Activated CD8-positive, alpha-beta memory T cell treated with anti-CD3 and anti-CD28 coated beads for 48 hours (primary cell): ENCODE measurements at places on chromosomes 6 and 20.

DNA sequence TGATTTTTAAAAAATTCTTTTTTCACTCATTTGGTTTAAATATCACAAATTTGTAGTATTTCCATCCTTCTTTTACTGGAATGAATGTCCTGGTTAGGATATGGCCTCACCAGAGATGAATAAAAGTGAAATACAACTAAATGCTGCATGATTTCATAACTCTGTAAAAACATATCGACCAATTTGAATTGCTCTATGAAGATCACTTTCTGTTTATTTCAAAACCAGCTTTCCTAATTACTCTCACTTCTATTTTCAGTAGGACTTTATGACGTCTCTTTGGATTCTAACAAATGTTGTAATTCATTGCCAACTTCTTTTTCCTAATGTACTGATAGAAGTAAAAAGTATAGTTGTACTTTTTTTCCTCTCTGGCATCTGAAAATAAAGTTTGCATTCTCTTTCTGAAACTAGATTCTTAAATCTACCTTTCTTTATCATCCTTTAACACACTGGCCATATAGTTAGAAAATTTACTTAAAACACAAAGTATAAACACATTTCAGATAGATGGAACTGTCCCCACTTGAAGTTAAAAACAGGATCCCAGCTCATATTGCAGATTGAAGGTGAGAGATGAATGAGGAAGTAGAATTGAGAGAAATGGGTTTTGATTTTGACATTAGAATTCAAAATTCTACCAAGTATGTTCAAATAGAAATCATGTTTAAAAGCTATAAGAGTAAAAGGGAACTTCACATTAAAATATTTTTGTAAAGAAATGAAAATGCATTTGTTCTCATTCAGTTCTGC lies 40.3 kb upstream of the IL20RA start:
- DNase-seq = no peak

DNA sequence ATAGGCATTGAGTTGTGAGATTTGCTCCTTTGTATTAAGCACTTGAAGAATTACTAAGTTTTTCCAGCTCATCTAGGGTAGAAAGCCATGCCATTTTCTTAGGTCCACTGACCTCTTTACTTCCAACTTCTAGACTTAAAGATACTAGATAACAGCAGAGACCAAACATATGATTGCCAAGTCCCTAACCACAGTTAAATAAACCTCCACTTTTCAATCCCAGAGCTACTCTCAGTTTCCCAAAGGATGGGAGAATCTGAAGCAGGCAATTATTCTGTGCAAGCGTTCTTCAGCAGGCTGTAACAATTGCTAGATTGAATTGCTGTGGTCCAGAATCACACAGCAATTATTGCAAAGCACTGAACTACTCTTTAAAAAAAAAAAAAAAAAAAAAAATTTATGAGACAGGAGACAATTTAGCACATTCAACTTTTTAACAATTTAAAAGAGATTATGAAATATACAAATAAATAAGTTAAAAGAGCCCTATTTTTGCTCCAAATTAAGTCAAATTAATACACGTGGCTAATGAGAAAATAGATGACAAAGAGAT lies 104.0 kb upstream of the PRSS16 start:
- no peak for DNase-seq

- no peak for DNase-seq
These were observed 17.6 kb upstream of the SNAI1 start for GRCh38 chr20:49964964-49965780.

GRCh38 chr20:38927902-38928578 lies 1.8 kb downstream of the FAM83D start:
- DNase-seq = no peak

- DNase-seq = no peak
These were observed 131.2 kb upstream of the SPACA1 start for GRCh38 chr6:87916446-87916845.

DNA sequence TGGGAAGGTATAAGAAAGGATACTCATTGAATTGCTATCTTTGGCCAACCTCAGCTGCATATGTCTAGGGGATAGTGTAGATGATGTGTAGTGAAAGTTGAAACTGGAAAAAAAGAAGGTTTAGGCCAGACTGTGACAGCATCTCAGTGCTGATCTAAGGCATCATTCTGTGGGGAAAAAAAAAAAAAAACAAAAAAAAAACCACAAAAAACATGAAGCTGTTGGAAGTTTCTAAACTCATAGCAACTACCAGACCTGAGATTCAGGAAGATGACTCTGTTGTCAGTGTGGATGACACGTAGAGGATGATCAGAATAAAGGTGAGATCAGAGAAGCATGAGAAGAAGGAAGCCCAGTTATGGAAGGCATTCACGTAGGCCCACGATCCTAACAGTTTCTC lies 100.8 kb upstream of the CNKSR3 start:
- no peak for DNase-seq

DNA sequence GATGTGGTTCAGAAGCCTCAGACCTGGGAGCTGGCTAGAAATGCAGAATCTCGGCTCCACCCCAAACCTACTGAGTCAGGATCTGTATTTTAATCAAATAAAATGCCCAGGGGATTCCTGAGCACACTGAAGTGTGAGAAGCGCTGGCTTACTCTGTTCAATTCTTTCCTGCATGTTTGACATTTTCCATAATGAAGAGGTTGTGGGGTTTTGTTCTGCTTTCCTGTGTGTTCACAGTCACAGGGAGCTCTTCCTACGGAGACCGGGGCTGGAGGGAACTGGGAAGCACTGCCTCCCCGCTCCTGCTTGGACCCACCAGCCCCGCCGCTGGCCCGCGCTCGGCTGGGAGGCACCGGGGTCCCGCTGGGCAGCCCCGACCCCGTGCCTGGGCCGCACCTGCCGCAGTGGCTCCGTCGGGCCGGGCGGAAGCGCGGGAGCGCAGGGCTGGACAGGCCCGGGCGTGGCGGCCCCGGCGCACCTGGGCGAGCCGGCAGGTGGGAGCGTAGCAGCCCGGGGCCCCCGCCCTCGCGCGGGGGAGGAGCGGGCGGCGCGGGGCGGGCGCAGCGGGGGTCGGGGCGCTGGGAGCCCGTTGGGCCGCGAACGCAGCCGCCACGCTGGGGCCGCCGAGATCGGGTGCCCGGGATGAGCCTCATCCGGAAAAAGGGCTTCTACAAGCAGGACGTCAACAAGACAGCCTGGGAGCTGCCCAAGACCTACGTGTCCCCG lies at the start of gene MAPK13:
TSS of gene MAPK13 (plus strand) at position 573 of the 726 bp plus-strand sequence. CDS start at position 643, 70 bp downstream.
- DNase-seq = no peak

DNA sequence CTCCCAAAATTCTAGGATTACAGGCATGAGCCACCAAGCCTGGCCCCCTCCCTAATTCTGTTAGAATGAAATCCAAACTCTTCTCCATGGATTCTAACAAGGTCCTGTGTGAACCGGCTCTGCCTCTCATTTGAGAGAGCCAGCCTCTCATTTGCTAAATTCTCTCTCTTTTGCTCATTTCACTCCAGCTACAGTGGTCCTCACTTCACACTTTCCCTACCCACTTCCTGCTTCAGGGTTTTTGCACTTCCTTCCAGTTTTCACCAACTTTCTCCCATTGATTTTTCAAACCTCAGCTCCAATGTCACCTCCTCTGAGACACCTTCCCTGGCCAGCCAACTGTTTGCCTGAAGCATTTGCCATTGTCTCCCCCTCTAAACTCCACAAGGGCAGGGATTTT lies 5.1 kb downstream of the COX4I2 start:
- no peak for DNase-seq

- DNase-seq = no peak
These were observed 28.0 kb upstream of the TULP4 start for GRCh38 chr6:158284007-158284875.

DNA sequence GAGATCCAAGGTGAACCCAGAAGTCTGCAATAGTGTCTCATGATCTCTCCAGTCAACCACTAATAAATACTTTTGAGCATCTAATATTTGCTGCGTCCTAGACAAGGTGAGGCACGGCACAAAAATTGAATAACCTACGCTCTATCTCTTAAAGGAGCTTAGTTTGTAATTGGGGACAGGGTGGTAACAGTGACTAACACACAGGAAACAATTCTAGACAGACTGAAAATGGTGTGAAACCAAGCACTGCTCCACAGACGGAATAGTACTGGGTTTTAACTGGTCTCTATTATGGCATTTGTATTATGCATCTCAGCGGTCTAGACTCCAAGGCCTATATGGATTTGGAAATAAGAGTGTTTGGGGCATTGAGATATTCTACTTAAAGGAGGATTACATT lies 120.1 kb downstream of the CLIC5 start:
- DNase-seq = no peak

GRCh38 chr20:14824996-14825395 lies 487.6 kb upstream of the FLRT3 start:
- no peak for DNase-seq

DNA sequence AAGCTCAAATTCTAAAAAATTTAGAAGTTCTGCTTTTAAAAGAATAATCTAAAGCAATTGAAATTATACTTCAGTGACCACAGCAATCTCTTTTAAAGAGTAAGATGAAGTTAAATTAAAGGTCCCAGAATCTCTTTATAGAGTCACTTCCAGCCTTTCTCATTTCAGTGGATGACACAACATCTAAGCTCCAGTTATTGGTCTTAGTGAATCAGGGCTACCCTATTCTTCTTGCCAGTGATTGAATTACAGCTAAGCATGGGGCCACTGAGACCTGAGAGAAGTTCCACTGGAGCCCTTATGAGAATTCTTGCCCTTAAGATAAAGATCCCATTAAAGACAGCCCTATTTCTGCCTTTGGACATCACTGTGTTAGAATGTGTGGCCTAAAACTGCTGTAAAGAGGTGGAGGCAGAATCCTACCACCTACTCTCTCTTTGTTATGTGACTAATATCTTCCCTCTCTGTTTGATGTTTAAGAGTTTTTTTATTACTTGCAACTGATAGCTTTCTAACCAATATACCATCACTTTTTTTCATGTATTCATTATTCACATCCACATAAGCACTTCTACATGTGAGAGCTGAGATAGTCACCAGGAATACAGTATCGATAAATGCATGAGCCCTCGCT lies 128.6 kb downstream of the UNC5CL start:
- no peak for DNase-seq

DNA sequence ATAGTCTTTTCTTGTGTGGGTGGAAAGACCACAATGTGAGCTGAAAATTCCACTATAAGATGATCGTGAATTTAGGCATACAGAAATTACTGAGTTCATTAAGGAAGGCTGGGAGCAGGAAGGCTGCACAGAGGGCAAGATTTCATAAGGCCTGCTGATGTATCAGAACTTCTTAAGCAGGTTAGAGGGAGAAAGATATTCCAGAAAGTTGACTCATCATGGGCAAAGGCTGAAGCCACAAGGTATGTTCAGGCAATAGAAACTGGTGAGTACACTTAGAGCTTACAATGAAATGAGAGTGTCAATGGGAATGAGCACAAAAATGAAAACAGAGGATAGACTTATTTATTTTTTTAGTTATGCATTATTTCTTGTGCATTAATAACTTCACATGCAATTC lies 618.6 kb downstream of the CBLN4 start:
- DNase-seq = no peak

GRCh38 chr6:117992856-117993255 lies 85.8 kb downstream of the SLC35F1 start:
- no peak for DNase-seq

GRCh38 chr20:22723659-22724058 lies 139.3 kb upstream of the FOXA2 start:
- DNase-seq = no peak

DNA sequence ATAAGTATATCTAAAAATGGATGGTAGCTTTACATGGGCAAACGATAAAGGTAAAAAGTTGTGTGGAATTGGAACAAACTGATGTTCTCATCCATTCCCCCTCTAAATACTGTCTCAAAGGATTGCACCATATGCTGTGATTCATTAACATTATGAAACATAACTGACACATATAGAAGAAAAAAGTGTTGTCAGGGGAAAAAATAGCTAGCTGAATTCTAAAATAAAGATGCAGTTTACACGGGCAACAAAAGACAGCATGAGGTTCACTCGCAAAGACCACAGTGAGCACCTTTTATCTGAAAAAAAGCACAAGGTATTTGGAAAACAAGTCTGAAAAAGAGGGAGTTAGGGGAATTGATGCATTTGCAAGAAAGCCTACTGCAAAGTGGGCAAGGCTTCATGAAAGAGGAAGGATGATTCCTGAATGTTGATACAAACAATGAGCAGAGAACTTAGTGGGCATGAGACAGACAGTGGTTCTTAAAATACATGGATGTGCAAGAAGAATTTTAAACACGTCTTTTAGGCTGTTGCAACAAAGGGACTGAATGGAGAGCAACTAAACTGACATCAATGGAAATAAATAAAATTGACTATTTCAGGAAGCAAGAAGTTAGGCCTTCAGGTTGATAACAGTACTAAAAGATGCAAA lies 280.9 kb downstream of the KIF16B start:
- no peak for DNase-seq

- DNase-seq = no peak
These were observed 125.9 kb downstream of the ATXN1 start for GRCh38 chr6:16635291-16635809.

DNA sequence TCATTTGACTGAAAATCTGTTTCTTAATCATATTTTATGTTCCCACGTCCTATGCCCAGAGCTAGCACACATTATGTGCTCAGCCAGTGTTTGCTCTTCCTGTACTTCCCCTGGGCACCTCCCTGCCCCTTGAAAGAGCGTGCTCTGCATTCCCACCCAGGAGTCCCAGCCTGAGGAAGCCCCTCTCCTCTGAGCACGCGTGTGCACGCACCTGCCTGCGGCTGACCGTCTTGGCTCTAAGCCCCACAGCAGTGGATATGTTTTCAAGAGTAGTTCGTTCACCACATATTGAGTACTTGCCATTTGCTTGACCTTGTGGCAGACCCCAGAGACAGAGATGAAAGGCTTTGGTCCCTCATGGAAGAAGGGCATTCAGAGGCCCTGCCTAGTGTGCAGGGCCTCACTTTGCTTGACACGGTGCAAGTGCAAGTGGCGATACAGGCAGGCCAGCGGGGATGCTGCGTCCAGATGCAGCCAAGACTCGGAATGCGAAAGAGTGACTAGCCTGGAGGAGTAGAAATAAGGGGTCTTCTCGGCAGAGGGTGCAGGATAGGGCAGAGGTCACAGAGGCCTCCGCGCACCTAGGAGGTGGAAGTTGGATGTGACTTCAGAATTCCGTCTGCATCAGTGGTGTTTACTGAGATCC lies 14.1 kb downstream of the SYNDIG1 start:
- no peak for DNase-seq
